ENCODE measurements at places on chromosomes 5 and 9.

DNA sequence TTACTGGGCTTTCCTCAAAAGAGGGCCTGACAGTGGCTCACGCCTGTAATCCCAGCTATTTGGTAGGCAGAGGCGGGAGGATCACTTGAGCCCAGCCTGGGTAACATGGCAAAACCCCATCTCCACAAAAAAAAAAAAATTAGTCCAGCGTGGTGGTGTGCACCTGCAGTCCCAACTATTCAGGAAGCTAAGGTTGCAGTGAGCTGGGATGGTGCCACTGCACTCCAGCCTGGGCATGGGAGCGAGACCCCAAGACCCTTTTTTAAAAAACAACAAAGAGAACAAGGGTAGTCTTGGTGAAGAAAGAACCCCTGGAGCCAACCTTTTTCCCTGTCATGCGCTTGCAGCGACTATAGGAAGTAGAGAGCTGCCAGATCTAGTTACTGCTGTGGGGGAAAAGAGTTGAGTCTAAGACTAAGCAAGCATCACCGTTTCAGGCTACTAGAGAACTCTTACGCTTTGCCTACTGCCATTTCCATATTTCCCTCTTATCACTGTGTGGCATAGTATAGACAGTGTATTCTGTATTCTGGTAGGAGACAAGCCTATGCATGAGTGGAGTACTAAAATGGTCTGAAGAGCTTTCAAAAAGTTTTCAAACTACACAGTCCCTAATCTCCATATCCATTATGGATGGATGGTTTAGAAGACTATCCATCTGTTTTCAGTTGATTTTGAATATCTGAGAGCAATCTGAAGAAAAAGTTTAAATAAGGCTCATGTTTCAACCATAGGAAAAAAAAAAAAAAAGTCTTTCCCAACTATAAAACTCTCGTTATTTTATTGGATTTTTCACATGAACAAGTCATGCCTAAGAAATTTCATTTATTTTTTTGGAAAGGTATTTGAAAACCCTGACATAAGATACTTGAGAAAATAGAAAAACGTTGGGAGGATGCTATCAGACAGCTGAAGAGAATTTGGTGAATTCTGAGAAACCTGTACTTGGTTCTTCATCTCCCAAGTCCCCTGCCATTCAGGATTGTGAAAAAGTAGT, 2.6 kb downstream of the C9orf40 start:
- DNase-seq = no peak

- no peak for DNase-seq
Observed at GRCh38 chr9:104866191-104866590, 61.8 kb downstream of the ABCA1 start.

DNA sequence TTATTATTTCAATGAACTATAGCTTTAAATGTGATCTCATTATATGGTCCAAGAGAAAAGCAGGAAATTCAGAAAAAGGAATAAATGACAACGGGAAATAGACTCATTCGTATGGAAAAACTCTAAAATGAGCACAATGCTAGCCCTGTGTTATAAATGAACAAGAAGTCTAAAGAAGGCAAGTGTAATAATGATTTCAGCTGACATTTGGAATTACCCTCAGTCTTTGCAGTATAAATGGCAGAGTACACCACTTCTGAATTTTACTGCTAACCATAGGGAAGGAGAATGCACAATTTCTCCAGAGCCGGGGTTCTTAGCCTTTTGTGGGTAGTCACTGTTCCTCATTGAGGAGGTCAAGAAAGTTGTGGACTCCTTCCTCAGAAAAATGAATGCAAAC, 93.1 kb downstream of the ANKRD55 start:
- DNase-seq = no peak

DNA sequence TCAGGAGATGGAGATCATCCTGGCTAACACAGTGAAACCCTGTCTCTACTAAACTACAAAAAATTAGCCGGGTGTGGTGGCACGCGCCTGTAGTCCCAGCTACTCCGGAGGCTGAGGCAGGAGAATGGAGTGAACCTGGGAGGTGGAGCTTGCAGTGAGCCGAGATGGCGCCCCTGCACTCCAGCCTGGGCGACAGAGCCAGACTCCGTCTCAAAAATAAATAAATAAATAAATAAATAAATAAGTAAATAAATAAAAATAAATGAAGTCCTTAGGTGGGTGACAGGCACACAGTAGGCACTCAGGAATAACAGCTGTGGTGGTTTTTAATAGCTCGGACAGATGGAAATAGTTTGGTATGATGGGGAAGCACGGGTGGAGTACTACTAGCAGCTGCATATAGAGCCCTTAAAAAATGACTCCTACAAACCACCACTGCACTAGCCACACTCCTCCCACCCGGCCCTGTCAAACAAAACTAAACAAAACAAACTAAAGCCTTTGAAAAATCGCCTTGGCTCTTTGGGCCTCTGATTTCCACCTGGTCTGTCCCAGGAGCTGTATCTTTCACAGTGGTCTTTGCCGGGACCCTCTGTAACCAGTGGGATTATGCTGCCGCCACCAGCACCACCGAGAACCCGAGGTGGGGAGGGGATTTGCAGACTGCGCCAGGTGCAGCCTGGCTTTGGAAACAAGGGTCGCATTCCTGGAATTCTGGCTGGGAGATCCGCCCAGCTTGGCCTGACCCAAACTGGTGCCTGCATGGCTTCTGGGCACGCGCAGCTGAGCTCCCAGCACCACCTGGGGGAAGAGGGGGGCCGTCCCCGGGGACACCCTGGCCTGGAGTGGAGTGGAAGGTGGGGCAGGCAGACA, 5.1 kb upstream of the WDR5 start:
- DNase-seq = no peak

DNA sequence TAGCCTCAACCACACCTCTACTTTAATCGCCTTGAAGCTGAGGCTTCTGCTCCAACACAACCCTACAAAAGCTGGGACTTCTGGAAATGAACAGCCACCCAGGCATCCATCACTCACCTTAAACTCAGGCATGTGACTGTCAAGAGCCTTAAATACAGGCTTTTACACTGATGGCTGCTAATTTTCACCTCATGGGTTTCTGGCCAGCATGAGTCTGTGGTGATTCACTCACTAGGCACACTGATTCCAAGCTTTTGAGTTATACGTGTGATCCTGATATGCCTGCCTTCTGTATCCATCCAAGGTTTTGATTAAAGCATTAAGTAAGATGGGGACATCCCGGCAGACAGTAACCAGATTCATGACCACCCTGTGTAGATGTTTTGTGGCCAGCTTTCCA, 8.9 kb downstream of the NSUN2 start:
- DNase-seq = no peak

GRCh38 chr9:88803546-88804253, 187.6 kb upstream of the S1PR3 start:
- DNase-seq = no peak

- DNase-seq = no peak
Observed at GRCh38 chr5:140014751-140015150, 28.3 kb downstream of the NRG2 start.

- DNase-seq = no peak
Observed at GRCh38 chr5:59301727-59302126, 591.8 kb downstream of the PDE4D start.

DNA sequence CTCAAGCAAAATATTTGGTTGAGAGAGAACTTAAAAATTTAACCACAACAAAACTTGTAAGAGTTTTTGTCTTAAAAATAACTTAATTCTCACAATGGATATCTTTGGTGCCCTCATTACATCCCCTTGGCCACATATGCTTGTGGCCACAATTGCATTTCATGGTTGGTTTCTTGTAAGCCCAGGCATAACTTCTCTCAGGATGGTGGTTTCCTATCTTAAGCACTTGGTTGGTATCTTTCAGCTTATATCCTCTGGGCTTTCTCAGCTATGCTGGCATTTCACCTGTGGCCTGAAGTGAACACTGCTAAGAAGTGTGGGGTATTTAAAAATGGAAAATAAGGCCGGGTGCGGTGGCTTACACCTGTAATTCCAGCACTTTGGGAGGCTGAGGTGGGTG, 212.4 kb upstream of the MEF2C start:
- no peak for DNase-seq

GRCh38 chr9:129962889-129963703, 79.9 kb downstream of the FNBP1 start:
- peak; percentile 63 for DNase-seq

DNA sequence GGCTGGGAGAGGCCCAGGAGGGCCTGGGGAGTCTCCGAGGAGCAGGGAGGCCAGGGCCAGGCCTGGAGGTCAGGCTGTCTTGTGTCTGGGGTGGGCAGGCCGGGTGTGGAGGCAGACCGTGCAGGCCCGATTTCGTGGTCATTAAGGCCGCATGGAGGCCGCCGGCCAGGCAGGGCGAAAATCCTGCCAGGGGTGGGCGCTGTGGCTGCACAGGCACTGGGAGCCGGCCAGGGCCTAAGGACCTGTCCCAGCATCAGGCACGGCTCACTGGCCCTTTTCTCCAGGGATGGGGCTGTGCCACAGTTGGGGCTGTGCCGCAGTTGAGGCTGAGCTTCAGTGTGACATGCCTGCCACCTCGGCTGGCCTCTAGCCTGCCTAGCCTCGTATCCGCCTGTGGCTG, 35.9 kb downstream of the ASS1 start:
- DNase-seq = no peak

GRCh38 chr5:156019571-156020180, 307.3 kb upstream of the SGCD start:
- DNase-seq = no peak

- DNase-seq = no peak
Observed at GRCh38 chr9:127569886-127570401, 42.1 kb upstream of the STXBP1 start.

DNA sequence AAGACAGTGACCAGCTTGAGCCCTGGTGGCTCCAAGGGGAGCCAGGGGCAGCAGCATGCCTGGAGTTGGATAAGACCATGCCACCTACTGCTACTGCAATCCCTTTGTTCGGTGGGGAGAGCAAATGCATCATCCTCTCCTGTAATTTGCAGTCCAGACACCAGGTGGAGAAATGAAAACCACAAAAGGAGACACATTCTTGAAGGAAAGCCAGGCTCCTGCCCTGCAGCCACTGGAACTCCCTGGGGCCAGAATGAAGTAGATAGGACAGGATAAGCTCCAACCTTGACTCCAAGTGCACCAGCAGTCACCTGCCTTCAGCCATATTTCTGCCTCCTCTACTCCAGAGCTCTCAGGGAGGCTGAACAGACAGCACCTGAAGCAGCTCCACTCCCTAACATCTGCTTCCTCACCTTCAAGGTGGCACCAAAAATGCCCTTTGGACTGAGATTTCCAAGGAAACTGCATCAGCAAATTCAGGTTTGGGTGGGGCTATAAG, 65.1 kb upstream of the IQGAP2 start:
- no peak for DNase-seq

DNA sequence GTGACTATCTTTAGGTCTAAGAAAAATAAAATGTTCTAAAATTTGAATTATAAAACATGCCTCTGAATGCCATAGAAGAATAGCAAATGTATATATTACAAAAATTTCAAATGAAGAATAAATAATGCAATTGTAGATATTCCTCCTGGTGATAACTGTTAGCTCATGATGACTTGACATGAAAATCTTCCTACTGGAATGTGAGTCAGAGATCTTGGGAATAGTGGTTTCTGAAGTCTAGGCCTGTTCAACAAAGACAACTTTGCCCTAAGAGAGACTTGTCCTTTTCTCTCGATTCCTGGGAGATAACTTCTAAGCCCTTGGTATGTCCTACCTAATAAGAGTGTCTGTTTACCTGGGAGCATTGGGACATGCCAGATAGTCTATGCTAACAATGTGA, 746.3 kb upstream of the RIOK2 start:
- DNase-seq = no peak

- no peak for DNase-seq
Observed at GRCh38 chr5:7391814-7392692, 3.9 kb upstream of the ADCY2 start.

DNA sequence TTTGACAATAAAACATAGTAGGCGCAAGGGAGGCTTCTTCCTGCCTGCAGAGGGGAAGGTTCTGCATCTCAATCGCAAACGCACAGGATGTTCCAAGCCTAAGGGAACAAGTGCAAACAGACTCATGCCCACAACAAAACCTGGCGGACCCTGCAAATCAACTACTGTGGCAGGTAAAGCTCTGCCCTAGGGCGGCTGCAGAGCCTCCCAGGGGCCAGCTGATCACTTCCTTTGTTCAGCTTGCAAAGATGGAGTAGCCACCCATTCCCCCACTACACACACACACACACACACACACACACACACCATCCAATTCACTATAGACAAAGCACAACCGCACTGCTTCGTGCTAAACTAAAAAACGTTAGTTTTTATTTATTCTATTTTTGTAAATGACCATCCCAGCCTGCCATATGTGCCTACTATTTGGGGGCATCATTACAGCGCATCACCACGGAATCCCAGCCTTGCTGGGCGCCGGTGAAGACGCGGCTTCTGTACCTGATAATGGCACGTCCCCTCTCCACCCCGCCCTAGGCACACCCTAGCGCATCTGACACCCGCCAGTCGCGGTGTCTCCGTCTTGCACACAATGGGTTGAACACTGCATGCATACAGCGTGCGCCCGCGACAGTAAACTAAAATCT, 57.6 kb downstream of the DPYSL3 start:
- DNase-seq = no peak

GRCh38 chr9:73805853-73806458, 654.3 kb downstream of the ANXA1 start:
- no peak for DNase-seq

GRCh38 chr9:72551306-72551705, 29.9 kb downstream of the TMC1 start:
- no peak for DNase-seq

GRCh38 chr5:171050916-171051315, 189.1 kb downstream of the RANBP17 start:
- no peak for DNase-seq

- no peak for DNase-seq
Observed at GRCh38 chr9:123434619-123435240, 78.7 kb downstream of the CRB2 start.

DNA sequence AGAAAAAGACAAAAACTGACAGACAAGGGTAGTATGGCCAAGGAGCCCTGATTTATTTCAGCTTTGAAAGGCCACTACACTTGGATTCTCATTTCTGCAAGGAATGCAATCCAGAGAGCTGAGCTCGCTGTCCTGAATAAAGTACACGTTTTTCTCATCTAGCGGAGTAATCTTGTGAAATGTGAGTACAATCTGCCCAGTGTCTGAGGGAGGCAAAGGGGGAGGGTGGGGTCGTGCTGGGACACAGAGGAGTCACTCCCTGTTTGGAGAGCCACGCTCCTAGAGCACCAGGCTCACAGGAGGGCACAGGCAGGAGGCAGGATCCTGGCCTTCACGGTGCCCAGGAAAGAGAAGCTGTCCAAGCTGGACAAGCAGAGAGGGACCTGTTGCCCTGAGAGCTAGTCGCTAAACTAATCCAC, 51.0 kb upstream of the IFNK start:
- DNase-seq = no peak

- DNase-seq = no peak
Observed at GRCh38 chr9:72681283-72681630, 159.8 kb downstream of the TMC1 start.

All from activated CD4-positive, CD25-positive, alpha-beta regulatory T cell treated with anti-CD3 and anti-CD28 coated beads, Interleukin-2, amount 50 U/mL, for 16 hours (primary cell).